ENCODE measurements at places on chromosomes 4 and X.

- no peak for DNase-seq
Observed at GRCh38 chrX:112736310-112736709, 56.6 kb upstream of the LHFPL1 start.

DNA sequence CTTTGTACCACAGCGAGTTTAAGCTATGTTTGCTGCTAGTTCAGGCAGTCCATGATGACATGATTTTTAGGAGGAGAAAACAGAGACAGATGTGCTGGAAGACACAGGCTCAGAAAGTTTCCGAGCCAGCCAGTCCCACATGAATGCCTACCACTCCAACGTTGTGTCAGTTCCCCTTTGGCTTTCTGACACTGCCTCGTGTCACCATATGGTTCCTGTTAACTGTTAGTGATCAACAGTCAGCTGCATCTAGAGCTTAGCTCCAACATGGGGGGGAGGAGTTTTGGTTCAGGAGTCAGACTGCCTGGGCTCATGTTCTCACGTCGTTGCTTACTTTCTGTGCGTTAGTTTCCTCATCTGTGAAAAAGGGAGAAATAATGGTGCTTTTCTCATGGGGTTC, 343.7 kb downstream of the MID1IP1 start:
- no peak for DNase-seq

GRCh38 chr4:163107754-163108153, 58.9 kb downstream of the NAF1 start:
- peak; percentile 16 for DNase-seq

- DNase-seq, result peak; percentile 17
Observed at GRCh38 chr4:152679414-152680281, at the start of gene TMEM154. Gene TMEM154, minus strand, starts transcription at chr4:152679997. Its CDS starts 64 bp downstream, at chr4:152679933.

DNA sequence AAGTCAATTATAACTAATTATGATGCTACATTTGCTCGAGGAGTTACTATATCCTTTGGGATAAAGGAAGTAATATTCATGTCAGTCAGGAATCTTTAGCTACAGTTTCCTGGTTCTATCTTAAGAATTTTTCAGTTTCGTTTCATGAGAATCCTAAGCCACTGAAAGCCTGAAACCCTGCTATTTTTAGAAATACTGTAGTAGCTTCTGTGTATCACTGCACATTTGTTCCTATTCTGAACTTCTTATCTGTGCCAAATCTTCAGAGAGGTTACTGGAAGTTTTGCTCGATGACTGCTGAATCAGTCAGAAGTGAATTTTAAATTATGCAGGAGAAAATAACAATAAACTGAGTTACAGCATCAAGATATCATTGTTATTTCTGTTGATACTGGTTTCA, 249.2 kb downstream of the TENM3 start:
- DNase-seq, result peak; percentile 82

DNA sequence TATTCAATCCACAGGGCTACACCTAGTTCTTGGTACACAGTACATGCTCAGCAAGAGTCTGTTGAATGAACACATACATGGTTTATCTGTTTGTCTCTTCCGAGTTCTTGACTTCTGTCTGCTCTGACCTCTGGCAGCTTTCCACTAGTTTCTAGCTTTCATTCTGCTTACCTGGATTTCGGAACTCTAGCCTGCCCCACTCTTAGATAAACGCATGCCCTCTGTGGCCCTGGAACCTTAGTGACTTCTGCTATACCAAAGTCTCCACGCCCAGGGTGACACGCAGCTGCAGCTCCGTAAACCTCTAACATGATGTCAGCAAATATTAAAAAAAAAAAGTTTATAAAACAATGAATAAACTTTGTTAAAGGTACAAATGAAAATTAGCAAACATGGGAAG, 1.3 kb upstream of the SLC25A4 start:
- no peak for DNase-seq

GRCh38 chrX:15631637-15632036, 30.9 kb upstream of the ACE2 start:
- DNase-seq, result no peak

GRCh38 chr4:7337196-7338058, 97.3 kb downstream of the PSAPL1 start:
- DNase-seq, result no peak

GRCh38 chrX:124534536-124534935, 188.2 kb downstream of the SH2D1A start:
- no peak for DNase-seq

- no peak for DNase-seq
Observed at GRCh38 chr4:125988464-125988863, 673.7 kb downstream of the FAT4 start.

- no peak for DNase-seq
Observed at GRCh38 chr4:52244848-52245247, 193.7 kb downstream of the SPATA18 start.

GRCh38 chrX:44314259-44314734, 29.2 kb downstream of the EFHC2 start:
- no peak for DNase-seq

GRCh38 chr4:24664956-24665355, 80.6 kb upstream of the DHX15 start:
- peak; percentile 2 for DNase-seq

GRCh38 chr4:16196482-16197393, 29.5 kb downstream of the TAPT1 start:
- peak; percentile 50 for DNase-seq

DNA sequence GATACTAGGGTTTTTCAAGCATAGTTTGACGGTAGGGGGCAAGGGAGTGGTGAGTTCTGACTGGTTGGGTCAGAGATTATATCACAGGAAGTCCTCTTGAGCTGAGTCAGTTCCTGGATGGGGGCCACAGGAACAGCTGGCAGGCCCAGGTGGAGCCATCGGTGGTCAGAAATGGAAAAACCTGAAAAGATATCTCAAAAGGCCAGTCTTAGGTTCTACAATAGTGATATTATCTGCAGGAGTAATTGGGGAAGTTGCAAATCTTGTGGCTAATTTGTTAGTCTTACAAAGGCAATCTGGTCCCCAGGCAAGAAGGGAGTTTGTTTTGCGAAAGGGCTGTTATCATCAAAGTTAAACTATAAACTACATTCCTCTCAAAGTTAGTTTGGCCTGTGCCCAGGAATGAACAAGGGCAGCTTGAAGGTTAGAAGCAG, 159.3 kb downstream of the PTCHD1 start:
- no peak for DNase-seq

GRCh38 chr4:183401473-183401872, 43.0 kb upstream of the CDKN2AIP start:
- DNase-seq, result no peak

Measured in HFFc6 (cell line).